Left kidney (tissue), 8 donors: ENCODE measurements at places on chromosomes 7 and 10. TPM values are rescaled to one million over a fixed set of nuclear protein-coding genes. Genes with fewer than 3 reads are reported as not detected.
A peak's percentile ranks its signal among the peaks of the same experiment; 100 is the strongest.

DNA sequence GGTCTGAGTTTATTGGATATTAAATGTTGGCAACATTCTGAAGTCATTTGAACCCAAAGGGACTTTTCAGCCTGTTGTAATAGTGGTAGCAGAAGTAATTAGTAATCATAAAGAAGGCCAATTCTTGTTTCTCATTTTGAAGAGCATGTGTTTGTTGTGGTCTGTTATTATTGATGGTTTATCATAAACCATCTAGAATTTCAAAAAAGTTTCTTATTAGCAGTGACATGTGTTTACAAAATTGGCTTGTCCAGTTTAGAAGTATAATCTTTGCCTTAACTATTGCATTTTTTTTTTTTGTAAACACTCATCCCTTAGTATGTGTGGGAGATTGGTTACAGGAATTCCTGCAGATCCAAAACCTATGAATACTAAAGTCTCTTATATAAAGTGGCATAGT lies 177.8 kb downstream of the BBS9 start:
- DNase-seq = no peak

- DNase-seq = no peak
These were observed 106.2 kb downstream of the RTKN2 start for GRCh38 chr10:62162261-62162981.

GRCh38 chr7:47185839-47186238 lies 396.1 kb downstream of the TNS3 start:
- DNase-seq = no peak

DNA sequence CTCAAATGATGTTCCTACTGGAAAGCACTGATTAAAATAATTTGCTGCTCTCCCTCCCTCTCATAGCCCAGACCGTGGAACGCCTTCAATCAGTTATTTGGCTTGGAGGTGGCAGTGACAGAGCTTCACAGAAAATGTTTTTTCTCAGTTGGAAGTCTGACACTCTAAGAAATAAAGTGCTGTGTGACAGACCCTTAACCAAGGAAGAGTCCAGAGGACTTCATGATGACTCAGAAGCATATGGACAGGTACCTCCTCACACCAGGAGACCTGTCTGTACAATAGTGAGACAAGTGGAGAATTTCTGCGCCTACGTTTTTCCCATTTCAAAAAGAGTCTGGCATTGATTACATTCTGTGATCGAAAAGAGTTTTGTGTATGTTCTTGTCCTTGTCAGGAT lies 295.5 kb downstream of the DOCK4 start:
- DNase-seq = no peak

- DNase-seq = peak; percentile 87
These were observed 245.9 kb downstream of the KCNMA1 start for GRCh38 chr10:77391605-77392235.

- DNase-seq = peak; percentile 55
These were observed 108.6 kb downstream of the NRCAM start for GRCh38 chr7:108347616-108348015.

DNA sequence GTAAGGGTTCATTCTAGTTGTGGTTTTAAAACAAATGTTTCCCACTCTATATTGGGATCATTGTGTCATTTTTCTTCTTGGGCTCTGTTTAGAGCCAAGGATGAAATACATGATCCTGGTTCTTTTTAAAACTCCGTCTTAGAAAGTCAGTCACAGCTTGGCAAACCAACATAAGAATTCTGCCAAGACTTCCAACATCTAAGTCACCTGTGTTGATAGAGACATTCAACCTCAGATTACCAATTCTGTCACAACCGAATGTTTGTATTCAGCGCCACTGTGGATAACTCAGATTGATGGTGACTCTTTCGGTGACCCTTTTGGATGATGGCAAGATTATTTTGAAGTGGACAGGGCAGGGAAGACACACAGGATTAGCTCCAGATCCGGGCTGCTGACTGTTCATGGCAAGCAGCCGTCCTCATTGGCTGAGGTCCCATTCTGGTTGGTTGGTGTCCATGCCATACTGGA lies 255.4 kb downstream of the ARHGAP21 start:
- no peak for DNase-seq

The CELF2 gene
- 12.5 TPM for polyA plus RNA-seq

The IGFBP3 gene
- polyA plus RNA-seq = 62.6 TPM

The STK31 gene
- polyA plus RNA-seq = 1.0 TPM

The SGCE gene
- 95.3 TPM for polyA plus RNA-seq

The SPDYE2B gene
- polyA plus RNA-seq = 3.8 TPM

The ITPRID1 gene
- not detected for polyA plus RNA-seq

The GRM3 gene
- polyA plus RNA-seq = 0.13 TPM

The TMEM229A gene
- 0.13 TPM for polyA plus RNA-seq
